ENCODE measurements at places on chromosomes 3 and 15. TPM values are rescaled to one million over a fixed set of nuclear protein-coding genes. Genes with fewer than 3 reads are reported as not detected.

DNA sequence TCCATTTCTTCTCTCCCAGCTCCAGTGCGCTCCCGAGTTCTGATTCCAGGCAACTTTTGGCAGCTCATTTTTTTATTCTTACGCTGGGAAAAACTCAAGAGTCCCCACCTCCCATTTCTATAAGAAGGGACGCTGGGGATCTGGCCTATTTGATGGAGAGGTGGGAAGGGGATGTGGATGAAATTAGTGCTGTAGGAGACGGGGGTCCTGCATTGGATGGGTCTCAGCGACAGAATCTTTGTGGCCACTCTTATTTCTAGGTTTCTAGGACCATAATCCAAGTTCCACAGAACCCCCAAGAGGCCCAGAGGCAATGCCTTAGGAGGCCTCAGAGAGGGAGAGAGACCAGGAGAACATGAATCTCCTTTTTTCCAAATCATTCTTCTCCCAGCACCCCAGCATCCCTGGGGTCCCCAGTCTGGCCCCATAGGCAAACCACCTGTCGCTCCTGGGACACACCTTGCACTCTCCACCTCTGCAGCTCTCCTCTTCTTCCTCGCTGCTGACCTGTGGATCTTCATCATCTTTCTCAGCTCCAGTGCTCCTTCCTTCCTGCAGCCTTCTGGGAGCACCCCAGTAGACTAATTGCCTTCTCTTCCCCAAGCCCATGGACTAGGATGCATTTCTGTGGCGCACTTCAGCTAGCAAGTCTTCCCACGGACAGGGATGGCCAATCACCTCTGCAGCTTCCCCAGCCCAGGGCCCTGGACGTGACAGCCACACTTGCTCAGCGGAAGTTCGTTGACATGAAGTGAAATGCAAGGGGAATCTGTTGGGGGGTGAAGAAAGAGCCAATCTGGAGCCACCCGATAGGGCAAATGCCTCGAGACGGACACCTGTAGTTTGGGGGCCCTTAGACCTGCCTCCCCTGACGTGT, 100.1 kb upstream of the ALDH1A3 start:
- H3K27me3 ChIP-seq: no peaks in the 10 kb centered on the region
- no peaks in the 10 kb centered on the region for H3K36me3 ChIP-seq
- no peak for DNase-seq
- H3K4me3 ChIP-seq: no peak overlapping the region
- H3K4me1 ChIP-seq: peaks cover 6% of the 10 kb centered on the region

GRCh38 chr15:101474233-101474632, 15.3 kb downstream of the PCSK6 start:
- DNase-seq: no peak
- H3K4me1 ChIP-seq: no peaks in the 10 kb centered on the region
- H3K4me3 ChIP-seq: no peak overlapping the region
- H3K27ac ChIP-seq: no peak overlapping the region
- H3K36me3 ChIP-seq: no peaks in the 10 kb centered on the region

GRCh38 chr3:112127522-112128494, 5.2 kb downstream of the GCSAM start:
- no peak overlapping the region for H3K27ac ChIP-seq
- H3K36me3 ChIP-seq: no peaks in the 10 kb centered on the region
- no peak overlapping the region for H3K4me3 ChIP-seq
- no peaks in the 10 kb centered on the region for H3K4me1 ChIP-seq
- no peaks in the 10 kb centered on the region for H3K27me3 ChIP-seq
- DNase-seq: no peak

GRCh38 chr3:119342176-119342575, 48.0 kb downstream of the ARHGAP31 start:
- no peaks in the 10 kb centered on the region for H3K36me3 ChIP-seq
- no peaks in the 10 kb centered on the region for H3K27me3 ChIP-seq
- H3K4me3 ChIP-seq: no peak overlapping the region
- no peaks in the 10 kb centered on the region for H3K4me1 ChIP-seq
- H3K27ac ChIP-seq: no peak overlapping the region

- no peak overlapping the region for H3K27ac ChIP-seq
- H3K4me3 ChIP-seq: no peak overlapping the region
- no peaks in the 10 kb centered on the region for H3K36me3 ChIP-seq
- H3K4me1 ChIP-seq: no peaks in the 10 kb centered on the region
- no peak for DNase-seq
Measured at GRCh38 chr3:132573797-132574211, 23.3 kb upstream of the ACKR4 start.

- no peak for DNase-seq
- H3K4me1 ChIP-seq: no peaks in the 10 kb centered on the region
- H3K27ac ChIP-seq: no peak overlapping the region
- no peaks in the 10 kb centered on the region for H3K36me3 ChIP-seq
- no peak overlapping the region for H3K4me3 ChIP-seq
- no peaks in the 10 kb centered on the region for H3K27me3 ChIP-seq
Measured at GRCh38 chr3:168990621-168991020, 672.9 kb downstream of the MECOM start.

- H3K4me3 ChIP-seq: no peak overlapping the region
- H3K27me3 ChIP-seq: no peaks in the 10 kb centered on the region
- no peaks in the 10 kb centered on the region for H3K4me1 ChIP-seq
- no peak overlapping the region for H3K27ac ChIP-seq
- H3K36me3 ChIP-seq: no peaks in the 10 kb centered on the region
Measured at GRCh38 chr3:150527464-150528255, 18.6 kb downstream of the SERP1 start.

DNA sequence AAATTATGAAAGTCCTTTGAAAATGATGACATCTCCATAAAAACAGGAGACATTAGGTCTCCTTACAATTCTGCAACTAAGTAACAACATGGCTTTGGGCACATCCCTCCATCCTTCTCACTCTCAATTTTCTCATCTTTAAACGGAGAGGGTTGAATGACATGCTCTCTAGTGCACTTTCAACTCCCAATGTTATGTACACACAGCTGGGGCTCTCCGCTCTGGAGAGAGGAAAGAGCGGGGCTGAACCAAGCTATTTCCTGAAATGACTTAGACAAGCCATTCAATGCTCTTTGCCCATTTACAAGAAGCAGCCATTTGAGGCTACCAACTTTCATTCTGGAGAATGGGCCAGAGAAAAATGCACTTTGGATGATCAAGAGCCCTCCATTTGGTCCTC, 144.2 kb upstream of the BNIP2 start:
- no peak overlapping the region for H3K4me3 ChIP-seq
- H3K27ac ChIP-seq: no peak overlapping the region
- H3K4me1 ChIP-seq: no peaks in the 10 kb centered on the region
- no peaks in the 10 kb centered on the region for H3K27me3 ChIP-seq
- no peaks in the 10 kb centered on the region for H3K36me3 ChIP-seq

DNA sequence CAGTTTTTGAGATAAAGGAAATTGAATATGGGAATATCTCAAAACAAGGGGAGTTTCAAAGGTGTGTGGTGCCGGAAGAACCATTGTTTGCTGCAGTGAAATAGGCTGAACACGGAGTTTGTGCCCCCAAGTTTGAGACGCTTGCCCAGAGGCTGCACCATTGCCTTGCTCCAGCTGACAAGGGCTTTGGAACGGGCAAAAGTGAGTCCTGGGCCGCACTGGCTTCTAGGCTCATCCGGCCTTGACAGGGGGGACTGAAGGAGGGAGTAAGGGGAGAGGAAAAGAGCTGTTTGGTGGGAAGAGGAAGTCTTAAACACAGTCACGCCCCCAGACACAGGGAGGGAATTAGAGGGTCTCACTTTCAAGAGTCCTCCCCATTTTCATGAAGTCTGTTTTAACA, 269.9 kb downstream of the FAM43A start:
- no peaks in the 10 kb centered on the region for H3K36me3 ChIP-seq
- H3K4me3 ChIP-seq: no peak overlapping the region
- DNase-seq: no peak
- no peak overlapping the region for H3K27ac ChIP-seq
- H3K27me3 ChIP-seq: no peaks in the 10 kb centered on the region

GRCh38 chr3:55197021-55197420, 269.2 kb upstream of the LRTM1 start:
- H3K27me3 ChIP-seq: no peaks in the 10 kb centered on the region
- H3K4me1 ChIP-seq: no peaks in the 10 kb centered on the region

DNA sequence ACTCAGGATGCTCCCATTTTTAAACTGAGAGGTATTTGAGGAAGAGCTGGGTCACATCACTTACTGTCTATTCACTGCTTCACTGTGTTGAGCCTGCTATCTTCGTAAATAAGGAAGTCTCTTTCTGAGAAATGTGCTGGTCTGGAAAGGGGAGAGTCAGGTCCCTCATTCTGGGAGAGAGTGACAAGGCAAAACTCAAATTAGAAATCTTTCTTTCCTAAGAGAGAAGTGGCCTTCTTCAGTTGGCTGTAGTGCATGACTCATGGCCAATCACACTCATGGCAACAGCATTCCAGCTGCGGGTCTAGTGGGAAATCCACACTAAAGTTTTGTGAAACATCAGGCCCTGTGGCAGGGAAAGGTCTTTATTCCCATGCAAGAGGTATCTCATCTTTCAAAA, 11.5 kb upstream of the TIMP4 start:
- H3K27me3 ChIP-seq: no peaks in the 10 kb centered on the region
- H3K4me3 ChIP-seq: no peak overlapping the region
- no peak overlapping the region for H3K27ac ChIP-seq
- DNase-seq: no peak

DNA sequence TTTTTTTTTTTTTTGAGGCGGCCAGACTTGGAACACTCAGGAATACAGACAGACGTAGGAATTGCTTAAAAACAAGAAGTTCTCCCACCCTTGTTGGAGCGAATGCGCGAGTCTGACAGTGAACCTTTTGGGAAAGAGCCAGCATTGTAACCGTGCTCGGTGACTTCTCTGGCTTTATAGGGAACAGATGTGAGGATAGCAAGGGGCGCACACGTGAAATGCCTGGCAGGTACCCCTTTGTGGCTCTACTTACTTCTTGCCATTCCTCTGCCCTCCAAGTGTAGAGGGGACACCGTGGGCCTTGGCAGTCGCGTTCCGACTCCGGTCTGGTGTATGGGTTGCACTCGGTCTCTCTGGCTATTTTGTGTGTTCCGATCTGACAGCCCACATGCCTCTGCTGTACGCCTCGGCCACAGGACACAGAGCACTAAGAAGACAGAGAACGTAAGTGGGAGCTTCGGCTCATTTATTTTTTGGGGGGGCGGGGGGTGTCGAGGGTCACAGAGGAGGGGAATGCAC, 126.4 kb downstream of the ADAMTS9 start:
- H3K4me1 ChIP-seq: no peaks in the 10 kb centered on the region
- H3K27ac ChIP-seq: no peak overlapping the region

GRCh38 chr3:192833177-192833890, 84.3 kb downstream of the MB21D2 start:
- H3K36me3 ChIP-seq: no peaks in the 10 kb centered on the region
- no peak overlapping the region for H3K27ac ChIP-seq
- no peak for DNase-seq
- H3K4me3 ChIP-seq: no peak overlapping the region

DNA sequence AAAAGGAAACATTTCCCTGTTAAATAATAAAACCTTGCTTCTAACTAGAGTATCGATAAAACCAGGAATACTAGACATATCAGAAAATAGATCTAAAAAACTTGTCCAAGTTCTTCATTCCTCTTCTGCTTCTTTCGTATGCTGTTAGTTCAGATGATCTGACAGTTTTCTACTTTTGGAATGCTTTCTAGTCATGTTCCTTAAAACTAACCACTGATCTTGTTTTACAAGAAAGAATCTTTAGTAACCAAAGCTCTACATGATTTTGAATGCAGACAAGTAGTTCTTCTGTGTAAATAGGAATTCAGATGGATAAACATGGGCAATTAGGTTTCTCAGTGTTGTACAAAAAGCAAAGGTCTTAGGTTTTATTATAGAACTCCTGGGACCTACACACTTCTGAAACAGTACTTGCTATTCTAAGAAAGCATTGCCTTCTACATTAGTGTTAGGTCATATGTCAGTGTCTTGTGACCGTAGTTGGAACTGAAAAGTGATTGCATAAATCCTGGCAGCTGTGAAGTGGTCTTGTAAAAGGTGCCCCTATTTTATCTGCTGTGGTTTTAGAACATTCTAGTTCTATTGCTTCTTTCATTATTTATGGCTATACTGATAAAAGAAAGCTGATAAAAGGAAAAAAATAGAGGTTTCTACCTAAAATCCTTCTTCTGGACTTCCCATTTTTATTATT, 40.7 kb downstream of the SNRK start:
- H3K4me1 ChIP-seq: no peaks in the 10 kb centered on the region
- H3K27me3 ChIP-seq: no peaks in the 10 kb centered on the region
- no peaks in the 10 kb centered on the region for H3K36me3 ChIP-seq
- no peak overlapping the region for H3K4me3 ChIP-seq
- no peak overlapping the region for H3K27ac ChIP-seq
- no peak for DNase-seq

- no peak for DNase-seq
- H3K4me1 ChIP-seq: peaks cover 4% of the 10 kb centered on the region
- no peaks in the 10 kb centered on the region for H3K36me3 ChIP-seq
Measured at GRCh38 chr3:71063773-71064290, 519.7 kb downstream of the FOXP1 start.

DNA sequence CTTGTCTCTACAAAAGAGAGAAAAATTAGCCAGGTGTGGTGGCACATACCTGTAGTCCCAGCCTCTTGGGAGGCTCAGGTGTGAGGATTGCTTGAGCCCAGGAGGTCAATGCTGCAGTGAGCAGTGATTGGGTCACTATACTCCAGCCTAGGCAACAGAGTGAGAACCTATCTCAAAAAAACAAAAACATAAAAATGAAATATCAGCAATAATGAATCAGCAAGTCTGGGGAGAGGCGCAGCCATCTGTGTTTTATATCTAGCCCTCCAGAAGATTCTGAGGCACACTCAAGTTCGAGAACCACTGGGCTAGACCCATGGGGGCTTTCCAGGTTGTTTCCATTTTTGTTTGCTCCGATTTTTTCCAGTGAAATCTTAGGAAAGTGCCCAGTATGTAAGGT, 88.1 kb upstream of the BCL6 start:
- no peaks in the 10 kb centered on the region for H3K4me1 ChIP-seq
- H3K36me3 ChIP-seq: no peaks in the 10 kb centered on the region
- no peak overlapping the region for H3K4me3 ChIP-seq
- H3K27ac ChIP-seq: no peak overlapping the region
- no peaks in the 10 kb centered on the region for H3K27me3 ChIP-seq

DNA sequence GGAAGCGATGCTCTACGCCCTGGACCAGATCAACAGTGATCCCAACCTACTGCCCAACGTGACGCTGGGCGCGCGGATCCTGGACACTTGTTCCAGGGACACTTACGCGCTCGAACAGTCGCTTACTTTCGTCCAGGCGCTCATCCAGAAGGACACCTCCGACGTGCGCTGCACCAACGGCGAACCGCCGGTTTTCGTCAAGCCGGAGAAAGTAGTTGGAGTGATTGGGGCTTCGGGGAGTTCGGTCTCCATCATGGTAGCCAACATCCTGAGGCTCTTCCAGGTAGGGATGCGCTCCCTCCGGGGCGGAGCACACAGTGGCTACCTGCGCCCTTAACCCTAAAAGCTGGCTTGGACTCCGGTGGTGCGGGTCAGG, 698 bp downstream of the GRM7 start:
- no peak overlapping the region for H3K27ac ChIP-seq
- no peaks in the 10 kb centered on the region for H3K4me1 ChIP-seq
- no peak for DNase-seq
- no peaks in the 10 kb centered on the region for H3K36me3 ChIP-seq
- H3K4me3 ChIP-seq: peak overlapping the region; percentile 78

Gene KY
- total RNA-seq: not detected

Gene COLQ
- 1.9 TPM for total RNA-seq

Gene AQP9
- not detected for total RNA-seq

Gene MELTF
- 3.5 TPM for total RNA-seq

Gene IQGAP1
- 133 TPM for total RNA-seq

Gene RTP3
- not detected for total RNA-seq

Gene GOLGA8T
- total RNA-seq: 1.5 TPM

Gene NLGN1
- 14.8 TPM for total RNA-seq

Gene CDCP1
- 23.3 TPM for total RNA-seq

Gene TP63
- total RNA-seq: not detected

Gene KBTBD13
- not detected for total RNA-seq

Gene GOLGA6L4
- total RNA-seq: 3.6 TPM

Gene PTH1R
- 1.5 TPM for total RNA-seq

Gene PFKFB4
- total RNA-seq: 11.3 TPM

Measured in H1 (cell line).